ENCODE measurements at places on chromosomes 5 and 9. TPM values are rescaled to one million over a fixed set of nuclear protein-coding genes. Genes with fewer than 3 reads are reported as not detected.

DNA sequence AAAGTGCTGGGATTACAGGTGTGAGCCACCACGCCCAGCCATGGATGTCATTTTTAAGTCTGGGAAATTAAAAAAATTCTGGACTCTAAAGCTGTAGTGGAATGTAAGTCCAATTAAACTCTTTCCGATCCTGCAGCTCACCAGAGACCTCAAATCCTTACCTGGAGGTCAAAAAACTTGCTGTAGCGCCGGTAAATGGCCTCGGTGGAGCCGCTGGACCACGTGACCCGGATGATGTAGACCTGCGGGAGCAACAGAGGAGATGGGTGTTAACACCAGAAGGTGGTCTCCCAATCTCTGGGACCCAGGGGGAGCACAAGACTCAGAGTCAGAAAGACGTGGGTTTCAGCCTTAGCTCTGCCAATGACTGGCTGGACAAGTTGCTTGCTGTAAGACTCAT lies 32.1 kb downstream of the SH3PXD2B start:
- no peak for DNase-seq

DNA sequence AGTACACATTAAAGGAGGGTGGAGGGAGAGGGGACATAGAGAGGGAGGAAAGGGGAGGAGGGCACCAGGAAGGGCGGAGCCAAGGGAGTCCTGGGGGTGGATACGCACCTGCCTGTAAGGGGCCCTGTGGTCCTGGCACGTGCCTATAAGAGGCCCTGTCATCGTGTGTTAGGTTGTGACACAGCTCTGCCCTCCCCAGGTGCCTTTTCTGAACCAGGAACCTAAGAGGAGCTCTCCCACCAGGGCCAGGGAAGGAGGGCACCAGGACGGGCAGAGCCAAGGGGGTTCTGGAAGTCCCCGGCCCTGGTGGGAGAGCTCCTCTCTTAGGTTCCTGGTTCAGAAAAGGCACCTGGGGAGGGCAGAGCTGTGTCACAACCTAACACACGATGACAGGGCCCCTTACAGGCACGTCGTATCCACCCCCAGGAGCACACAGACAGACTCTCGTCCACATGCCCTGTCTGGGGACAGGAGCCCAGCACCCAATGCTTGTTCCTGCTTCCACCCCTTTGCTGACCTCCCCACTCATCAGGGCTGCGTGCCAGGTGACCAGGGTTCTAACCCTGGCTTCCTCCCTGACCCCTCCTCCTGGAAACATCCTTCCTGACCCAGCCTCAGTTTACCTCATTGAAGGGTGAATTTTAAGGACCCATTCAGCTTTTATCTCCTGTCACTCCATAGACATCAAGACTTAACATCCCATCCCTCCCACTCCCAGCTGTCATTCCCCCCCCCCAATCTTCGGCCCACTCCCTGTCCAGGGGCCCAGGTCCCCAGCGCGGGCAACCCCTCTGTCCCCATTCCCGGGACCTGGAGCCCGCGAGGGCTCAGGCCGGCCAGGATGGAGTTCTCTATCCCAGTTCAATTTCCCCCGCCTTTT lies 12.9 kb upstream of the OLFM1 start:
- DNase-seq: no peak

GRCh38 chr9:20197976-20198685 lies 409.3 kb upstream of the SLC24A2 start:
- no peak for DNase-seq

- DNase-seq: no peak
These were observed 10.1 kb downstream of the ARSB start for GRCh38 chr5:78975035-78975434.

DNA sequence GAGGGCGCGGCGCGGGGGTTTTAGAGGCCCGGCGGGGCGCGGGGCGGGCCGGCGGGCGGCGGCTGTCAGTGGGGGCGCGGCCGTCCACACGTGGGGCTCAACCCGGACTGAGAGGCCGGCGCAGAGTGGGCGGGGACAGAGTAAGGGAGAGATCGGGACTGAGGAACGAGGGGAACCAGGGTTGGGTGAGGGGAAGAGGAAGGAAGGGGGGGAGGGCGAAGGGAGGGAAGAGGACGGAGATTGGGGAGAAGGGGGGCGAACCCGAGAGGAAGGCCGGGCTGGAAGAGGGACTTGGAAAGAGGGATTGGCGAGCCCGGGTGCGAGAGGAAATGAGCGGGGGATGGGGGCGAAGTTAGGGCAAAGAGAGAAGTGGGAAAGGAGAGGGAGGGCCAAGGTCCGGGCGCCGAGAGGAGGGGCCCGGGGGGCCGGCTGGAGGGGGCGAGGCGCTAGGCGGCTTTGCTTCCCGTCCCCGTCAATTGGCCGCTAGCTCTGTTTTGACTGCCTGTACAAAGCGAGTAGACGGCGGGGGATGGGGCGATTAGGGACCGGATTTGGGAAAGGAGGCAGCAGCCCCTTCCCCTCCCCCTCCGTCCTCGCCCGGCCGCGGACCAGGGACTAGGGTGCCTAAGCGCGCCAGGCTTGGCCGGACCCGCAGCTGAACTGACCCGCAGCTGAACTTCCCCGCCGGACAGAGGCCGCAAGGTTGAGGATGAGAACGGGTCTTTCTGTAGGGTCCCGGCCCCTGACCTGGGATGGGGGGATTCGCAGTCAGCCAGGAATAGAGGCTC lies 399 bp upstream of the FBN2 start:
- no peak for DNase-seq

GRCh38 chr5:34571677-34572041 lies 84.5 kb upstream of the RAI14 start:
- no peak for DNase-seq

DNA sequence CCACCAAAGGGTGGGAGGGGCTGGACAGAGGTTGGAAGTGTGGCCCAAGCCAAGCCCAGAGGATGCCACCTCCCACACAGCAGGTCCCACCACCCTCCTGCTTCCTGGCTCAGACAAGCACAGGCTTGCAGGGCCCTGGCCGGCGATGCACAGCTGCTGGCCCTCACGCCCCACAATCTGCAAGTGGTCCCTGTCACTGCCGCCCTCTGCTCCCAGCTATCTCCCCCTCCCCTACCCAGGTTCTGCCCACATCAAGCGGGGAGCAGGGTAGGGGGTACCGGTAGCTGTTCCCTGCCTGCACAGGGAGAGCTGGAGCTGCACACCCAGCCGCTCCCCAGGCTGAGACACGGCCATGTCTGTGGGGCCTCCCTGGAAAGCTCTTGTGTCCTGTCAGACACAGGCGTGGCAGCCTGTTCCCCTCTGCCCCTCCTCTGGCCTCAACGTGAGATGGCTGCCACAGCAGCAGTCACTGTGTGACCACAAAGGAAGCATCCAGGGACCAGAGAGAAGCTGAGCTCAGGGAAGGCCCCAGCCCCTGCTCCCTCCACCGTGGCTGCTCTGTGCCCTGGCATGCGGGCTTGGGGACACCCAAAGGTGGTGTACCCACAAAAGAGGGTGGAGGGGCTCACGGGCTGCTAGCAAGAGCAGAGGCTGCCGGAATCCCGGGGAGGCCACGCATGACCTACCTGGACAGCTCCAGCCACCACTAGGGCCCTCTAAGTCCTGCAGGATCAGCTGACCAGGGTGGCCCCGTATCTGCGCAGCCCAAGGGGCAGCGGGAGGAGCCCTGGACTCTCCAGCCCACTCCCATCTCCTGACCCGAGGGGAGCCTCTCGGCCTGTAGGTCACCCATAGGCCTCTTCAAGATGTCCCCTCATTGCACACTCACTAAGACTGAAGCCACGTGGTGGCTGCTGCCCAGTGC lies 10.9 kb upstream of the ZDHHC11 start:
- no peak for DNase-seq

DNA sequence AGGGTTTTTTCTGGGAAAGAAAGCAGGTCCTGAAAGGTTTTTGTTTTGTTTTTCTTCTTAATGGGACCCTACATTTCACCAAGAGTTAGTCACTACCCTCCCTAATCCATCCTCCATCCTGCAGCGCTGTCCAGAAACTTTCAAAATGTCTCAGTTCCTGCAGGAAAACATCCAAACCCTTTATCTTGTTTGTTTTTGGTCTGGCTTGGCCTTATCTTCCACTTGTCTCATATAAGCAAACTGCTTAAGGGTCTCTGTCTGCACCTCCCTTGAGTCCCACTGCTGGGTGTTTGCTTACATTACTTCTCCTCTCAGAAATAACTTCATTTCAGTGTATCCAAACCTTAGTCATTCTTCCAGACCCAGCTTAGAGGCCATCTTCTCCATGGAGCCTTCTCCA lies 11.0 kb upstream of the TRAF1 start:
- DNase-seq: no peak

DNA sequence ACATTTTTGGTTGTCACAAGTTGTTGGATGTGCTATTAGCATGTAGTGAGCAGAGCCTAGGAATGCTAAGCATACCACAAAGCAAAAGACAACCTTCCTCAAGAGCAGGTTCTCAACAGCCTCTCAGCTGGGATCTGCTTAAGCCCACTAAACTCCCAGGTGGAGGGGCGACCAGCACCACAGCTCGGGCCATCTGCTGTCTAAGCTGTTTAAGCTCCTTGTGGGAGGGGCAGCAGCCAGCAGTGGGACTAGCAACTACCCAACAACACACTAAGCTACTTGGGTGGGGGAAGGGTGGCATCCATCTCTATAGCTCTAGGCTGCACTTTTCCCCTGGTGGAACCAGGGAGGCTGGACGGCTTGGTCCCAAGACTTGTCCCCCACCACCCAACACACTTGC lies 1052.7 kb upstream of the ARRDC3 start:
- no peak for DNase-seq

DNA sequence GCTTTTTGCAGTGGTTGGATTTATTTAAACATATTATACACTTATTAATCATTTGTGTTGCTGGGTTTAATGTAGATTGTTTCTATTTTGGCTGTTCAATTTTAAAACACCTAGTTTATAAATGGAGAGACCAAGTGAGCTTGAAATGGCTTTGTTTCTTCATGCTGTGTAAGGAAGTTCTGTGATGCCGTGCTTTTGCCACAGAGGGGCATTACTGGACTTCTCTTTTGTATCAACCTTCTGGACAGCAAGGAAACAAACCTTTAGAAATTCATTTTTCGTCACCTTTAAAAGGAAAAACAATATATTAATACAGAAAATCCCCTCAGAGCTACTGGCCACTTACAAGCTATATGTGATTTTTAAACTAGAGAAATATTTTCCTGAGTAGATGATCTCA lies 81.9 kb downstream of the DMRTA1 start:
- no peak for DNase-seq

DNA sequence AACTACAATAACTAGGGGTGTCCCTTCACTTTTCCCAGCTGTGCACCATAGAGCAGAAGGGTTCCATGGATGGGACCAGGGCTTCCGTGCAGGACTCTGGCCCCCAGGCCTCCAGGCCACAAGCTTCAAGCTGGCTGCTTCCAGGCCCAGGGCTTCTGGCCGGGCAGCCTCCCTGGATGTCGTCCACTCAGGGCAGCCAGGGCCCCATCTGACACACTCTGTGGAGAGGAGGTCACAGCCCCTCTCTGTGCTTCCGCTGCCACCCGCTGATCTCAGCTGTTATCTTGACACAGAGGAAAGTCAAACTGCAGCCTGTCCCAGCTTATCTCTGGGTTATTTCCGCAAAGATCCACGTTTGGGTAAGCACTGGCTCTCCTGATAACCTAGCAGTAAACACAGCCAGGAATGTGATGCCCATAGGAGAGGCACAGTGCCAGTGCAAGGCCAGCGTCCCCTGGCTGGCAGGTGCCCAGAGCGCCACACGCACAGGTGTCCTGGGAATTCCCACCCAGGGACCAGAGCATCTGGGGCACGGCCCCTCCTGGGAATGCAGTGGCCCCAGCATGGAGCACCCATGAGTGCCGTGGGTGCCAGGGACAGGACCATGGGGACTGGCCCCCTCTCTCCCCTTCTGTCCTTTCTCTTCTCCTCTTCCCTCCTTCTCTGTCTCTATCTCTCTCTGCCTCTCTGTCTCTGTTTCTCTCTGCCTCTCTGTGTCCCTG lies 15.6 kb upstream of the SLC6A19 start:
- DNase-seq: no peak

DNA sequence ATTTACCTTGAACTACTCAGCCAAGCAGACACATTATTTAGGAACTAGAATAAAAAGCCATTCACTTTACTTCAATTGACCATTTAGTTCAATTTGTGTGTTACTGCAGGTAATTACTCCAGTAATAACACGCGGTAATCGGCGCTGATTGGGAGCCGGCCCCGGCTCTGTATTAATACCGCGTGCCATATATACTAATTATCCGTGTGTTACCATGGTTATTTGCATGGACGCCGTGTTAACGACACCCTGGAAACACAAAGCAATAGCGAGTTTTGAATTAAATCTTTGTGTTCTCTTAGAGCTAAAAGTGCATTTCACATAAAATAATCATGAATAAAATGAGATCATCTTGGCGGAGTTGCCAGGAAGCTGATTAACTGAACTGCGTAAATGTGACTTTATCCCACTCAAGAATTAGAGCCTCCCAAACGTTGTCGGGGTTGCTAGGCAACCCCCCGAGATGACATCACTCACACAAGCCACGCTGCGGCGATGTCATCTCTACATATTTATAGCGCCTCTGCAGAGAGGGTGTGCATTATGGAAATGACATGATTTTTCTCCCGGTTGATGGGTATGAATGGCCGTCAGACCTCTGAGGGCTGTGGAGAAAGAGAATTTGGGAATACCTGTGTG lies 41.4 kb upstream of the RNU6ATAC start:
- DNase-seq: no peak

Gene CSF2
- not detected for total RNA-seq

Gene LRRTM2
- total RNA-seq: not detected

Gene ZDHHC11B
- 1.4 TPM for total RNA-seq

Gene IL11RA
- 21.6 TPM for total RNA-seq

Gene PCDHA6
- total RNA-seq: 0.31 TPM

Gene OMD
- not detected for total RNA-seq

Measured in Panc1 (cell line).